ENCODE measurements at places on chromosomes 13 and 19. TPM values are rescaled to one million over a fixed set of nuclear protein-coding genes. Genes with fewer than 3 reads are reported as not detected.

DNA sequence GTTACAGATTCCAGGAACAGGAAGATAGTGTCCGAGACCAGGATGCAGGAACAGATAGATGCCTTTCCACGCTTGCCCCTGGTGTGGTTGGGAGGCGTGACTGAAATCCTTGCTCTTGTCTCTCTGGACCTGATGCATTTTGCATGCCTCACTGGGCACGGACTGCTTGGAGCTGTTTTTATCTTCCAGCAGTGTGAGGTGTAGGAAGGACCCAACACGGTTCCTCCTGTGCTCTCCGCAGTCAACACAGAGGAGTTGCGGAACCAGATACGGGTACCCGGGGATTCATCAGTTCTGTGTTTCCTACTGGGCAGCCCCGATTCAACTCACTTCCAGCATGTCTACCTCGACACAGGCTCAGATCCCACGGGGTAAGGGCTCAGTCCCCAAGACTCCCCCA, 6.5 kb downstream of the DOT1L start:
- DNase-seq = no peak

DNA sequence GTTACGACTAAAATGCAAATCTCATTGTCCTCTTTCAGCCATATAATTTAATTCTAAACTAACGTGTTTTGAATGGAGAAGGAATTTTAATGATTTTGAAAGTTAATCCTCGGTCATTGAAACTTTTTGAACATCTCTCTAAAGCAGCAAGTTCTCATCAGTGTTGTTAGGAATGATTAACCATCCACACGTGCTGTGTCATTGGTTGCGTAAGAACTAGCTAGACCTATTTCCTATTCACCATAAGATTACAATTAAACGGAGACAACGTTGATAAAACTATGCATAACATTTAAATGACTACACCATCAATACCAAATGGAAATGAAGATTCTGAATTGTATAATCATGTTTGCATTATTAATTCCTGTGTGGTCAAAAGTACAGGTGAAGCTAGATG, 155.6 kb upstream of the IRS2 start:
- no peak for DNase-seq

DNA sequence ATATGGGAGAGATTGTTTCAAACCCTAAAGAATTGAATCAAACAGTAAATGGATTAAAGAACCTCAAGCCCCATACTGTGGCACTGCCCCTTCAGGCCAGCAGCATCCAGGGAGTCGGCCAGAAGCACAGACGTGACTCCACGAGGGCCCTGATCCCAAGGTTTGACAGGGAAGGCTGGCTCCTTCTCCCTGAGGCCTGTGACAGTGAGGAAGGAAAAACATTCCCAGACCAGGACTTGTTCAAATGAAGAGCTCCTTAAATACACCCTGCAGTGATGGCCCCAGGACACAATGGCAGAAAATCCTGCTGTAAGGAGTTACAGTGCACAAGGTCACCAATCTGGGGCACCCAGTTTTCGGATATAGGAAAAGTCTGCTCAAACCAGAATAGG, 91.0 kb downstream of the COL4A1 start:
- DNase-seq = no peak

DNA sequence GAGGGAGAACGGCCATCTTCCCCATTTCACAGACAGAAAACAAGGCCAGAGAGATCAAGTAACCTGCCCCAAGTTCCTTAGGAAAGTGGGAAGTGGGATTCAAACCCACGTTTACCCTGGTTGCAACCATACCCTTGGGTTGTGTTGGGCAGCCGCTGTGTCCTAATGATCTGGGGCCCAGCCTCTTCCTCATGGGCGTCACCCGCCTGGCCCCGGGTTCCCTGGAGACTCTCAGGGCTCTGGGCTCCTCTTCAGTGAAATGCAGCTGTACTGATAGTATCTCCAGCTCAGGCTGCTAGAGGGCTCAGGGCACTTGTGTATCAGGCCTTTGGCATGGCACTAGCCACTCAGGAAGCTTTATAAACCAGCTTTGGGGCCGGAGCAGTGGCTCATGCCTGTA, 9.8 kb downstream of the TMED1 start:
- no peak for DNase-seq

DNA sequence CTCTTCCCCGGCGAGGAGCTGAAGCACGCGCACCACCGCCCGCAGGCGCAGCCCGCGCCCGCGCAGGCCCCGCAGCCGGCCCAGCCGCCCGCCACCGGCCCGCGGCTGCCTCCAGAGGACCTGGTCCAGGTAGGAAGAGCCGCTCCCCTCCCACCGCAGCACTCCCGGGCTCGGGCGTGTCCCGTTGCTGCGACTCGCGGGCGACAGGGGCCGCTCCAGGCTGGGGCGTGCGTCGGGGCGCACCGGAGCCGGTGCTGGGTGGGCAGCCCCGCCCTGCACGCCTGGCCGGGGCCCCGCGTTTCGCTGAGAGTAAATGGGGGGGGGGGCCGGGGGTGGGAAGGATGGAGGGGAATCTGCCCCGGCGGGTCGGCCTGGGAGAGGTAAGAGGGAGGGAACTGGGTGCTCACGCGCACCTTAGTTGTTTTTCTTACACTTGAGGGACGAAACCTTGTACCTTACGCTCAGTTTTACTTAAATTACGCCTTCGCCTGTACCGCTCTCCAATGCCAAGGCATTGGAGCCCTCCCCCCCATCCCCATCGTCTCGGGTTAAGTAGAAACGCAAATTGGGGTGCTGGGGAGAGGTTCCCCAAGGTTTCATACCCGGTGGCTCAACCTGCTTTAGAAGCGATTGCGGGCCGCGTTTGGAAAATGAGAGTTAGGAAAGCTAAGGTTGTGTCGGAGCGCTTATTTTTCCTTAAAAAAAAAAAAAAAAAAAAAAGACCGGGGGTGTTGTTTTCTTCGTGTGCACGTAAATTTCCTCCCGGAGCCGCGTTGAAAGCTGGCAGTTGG, 850 bp downstream of the KLF5 start:
- peak; percentile 24 for DNase-seq

GRCh38 chr19:12698138-12698537, 1.7 kb upstream of the FBXW9 start:
- no peak for DNase-seq

DNA sequence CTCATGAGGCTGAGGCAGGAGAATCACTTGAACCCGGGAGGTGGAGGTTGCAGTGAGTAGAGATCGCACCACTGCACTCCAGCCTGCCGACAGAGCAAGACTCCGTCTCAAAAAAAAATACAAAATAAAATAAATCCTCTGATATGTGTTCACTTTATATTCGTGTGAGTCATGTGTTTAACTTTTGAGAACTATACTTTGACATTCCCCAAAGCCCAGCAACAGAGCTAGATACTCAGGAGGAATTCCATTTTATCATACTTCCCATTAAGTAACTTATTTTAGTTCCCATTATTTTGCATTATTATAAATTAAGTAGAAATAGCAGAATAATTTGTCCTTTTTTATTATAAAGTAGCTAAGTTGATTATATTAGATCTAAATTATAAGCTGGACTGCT, 3.3 kb upstream of the CHAMP1 start:
- no peak for DNase-seq

DNA sequence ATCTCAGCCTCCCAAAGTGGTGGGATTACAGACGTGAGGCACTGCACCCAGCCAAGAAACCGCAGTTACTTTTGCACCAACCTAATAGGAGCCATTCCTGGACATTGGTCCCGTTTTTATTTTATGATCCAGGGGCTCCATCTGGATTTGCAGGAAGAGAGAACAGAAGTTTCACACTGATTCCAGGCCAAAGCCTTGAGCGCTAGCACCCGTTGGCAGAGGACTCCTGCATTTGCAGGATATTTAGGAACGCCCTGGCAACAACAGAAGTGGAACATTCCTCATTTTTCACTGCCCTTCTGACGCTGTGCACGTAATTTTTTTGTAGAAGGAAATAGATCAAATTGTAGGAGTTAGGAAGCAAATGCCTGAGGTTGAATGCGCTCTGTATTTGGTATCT, 11.7 kb upstream of the SULT2A1 start:
- DNase-seq = no peak

DNA sequence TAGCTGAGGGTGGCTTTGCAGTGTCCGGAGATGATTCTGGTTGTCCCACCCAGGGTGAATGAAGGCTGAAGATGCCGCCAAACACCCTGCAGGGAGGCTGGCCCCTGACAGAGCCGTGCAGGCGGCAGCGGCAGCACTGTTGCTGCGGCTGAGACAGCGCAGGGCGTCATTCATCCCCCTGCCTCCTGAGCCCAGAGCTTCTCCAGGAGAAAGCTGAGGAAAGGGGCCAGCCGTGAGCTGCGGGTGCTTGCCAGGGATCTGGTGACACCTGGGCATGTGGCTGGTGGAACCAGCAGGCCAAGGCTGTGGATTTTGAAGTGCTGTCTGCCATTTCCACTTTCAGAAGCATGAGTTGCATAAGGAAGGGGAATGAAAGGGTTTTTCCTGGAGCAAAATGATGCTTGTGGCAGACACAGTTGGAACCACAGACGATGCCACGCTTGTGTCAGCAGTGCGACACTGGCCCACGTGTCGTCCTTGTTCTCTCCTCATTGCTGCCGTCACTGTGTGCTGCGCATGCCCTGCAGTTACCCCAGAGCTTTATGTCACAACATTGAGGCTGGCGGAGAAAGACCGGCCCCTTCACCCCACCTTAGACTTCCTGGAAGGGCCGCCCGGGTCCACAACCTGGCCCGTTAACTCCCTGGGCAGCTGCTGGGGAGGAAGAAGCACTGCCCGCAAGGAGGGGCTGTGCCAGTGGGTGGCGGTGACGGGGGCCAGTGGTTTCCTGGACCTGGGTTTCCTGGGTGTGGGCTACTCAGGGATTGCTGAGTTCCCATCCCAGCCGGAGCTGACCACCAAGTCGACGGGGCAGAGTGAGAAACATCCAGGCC, 22.7 kb downstream of the TFDP1 start:
- DNase-seq = no peak

DNA sequence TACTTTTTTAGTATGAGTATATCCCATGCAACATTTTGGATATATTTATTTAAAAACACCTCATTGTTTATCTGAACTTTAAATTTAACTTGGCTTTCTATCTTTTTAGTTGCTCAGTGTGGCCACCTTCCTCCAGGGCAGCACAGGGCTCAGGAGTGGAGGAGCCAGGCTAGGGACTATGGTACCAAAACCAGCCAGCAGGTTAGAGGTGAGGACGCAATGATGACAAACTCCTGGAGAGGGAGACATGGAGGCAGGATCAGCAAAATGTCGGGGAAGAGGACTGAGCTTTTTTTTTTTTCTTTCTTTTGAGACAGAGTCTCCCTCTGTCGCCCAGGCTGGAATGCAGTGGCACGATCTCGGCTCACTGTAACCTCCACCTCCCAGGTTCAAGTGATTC, 29.6 kb upstream of the CALM3 start:
- peak; percentile 74 for DNase-seq

DNA sequence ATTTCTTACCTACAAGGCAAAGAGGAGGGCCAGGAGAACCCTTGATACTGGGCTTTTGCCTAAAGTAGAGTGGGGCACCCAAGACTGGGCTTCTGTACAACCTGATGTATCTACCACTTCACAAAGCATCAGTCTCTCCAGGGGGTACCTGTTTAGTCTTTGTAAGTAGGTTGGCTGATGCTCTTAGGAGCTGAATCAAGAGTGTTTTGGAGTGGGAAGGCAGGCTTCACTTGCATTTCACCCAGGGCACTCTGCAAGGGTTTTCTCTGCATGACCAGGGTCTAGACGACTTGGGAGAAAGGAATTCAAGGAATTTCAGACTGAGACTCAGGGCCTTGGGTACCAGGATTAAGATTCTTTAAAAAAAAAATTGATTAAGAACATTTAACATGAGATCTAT, 361.5 kb downstream of the RFC3 start:
- DNase-seq = no peak

GRCh38 chr19:3964256-3965194, 6.4 kb downstream of the DAPK3 start:
- DNase-seq = no peak

GRCh38 chr13:46195016-46195415, 13.0 kb upstream of the LCP1 start:
- no peak for DNase-seq

DNA sequence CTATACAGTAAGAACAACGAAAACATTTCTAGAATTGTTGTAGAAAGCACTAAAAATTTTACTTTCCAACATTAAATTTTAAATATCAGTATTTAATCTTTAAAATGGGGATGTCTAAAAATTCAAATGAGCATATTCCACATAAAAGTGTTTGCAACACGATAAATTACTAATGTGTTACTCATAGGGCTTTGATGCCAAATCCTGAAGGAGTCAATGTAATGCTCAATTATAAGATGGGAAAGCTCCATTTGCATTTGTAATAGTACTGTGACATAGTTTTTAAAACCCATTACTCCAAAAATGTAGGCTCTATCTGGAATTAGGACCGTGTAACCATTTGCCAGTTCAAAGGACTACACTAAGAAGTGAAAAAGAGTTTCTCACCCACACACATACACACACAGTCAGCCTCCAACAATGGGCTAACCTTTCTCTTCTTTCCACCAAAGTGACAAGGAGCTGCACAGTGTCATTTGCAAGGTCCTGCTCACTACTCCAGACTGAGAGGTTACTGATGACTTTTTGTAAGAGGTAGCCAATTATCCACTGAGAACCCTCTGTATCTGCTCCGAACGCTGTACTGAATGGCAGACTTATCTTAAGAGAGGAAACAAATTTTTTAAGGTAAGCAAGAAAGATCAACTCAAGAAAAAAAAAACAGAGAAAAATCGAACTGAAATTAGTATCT, 26.1 kb upstream of the EEF1AKMT1 start:
- no peak for DNase-seq

- DNase-seq = no peak
These were observed 288.7 kb downstream of the FOXO1 start for GRCh38 chr13:40377783-40378182.

DNA sequence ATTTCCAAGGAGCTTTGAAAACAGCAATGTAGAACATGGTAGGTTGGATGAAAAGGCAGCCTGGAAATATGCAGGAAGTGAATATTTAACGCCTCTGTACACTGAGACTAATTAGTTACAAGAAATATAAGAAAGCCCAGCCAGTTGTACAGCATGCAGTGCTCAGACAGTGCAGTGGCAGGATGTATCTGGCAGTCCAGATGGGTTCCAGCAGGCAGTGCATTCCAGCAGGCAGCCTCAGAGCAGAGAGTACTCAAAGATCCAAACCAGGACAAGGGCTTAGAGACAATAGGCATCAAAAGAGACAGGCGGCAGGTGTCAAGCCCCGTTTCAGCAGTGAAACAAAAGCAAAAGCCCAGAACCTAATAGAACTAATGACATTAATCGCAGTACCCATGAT, 2776.3 kb downstream of the PCDH9 start:
- DNase-seq = no peak

- DNase-seq = no peak
These were observed 6.6 kb downstream of the EPS8L1 start for GRCh38 chr19:55082020-55082851.

GRCh38 chr19:58037927-58038687, 4.3 kb downstream of the ZSCAN1 start:
- DNase-seq = no peak

- DNase-seq = no peak
These were observed 135.6 kb downstream of the PAN3 start for GRCh38 chr13:28273919-28274318.

GRCh38 chr13:75978818-75979217, 342.7 kb downstream of the LMO7 start:
- DNase-seq = no peak

- DNase-seq = peak; percentile 92
These were observed 1.7 kb upstream of the ELANE start for GRCh38 chr19:850221-850978.

The PLPPR3 gene
- total RNA-seq = not detected

The ACP7 gene
- total RNA-seq = not detected

The DHDH gene
- total RNA-seq = 0.27 TPM

The SMAD9 gene
- total RNA-seq = 4.0 TPM

The IFNL1 gene
- not detected for total RNA-seq

The RNF113B gene
- not detected for total RNA-seq

The C1QTNF9B gene
- total RNA-seq = not detected

The KCNJ14 gene
- 0.23 TPM for total RNA-seq

The PLVAP gene
- total RNA-seq = not detected

The WDR87 gene
- total RNA-seq = not detected

The DAND5 gene
- total RNA-seq = 0.06 TPM

The KLF2 gene
- total RNA-seq = 0.23 TPM
